ENCODE measurements at places on chromosomes 6 and 20. TPM values are rescaled to one million over a fixed set of nuclear protein-coding genes. Genes with fewer than 3 reads are reported as not detected.

GRCh38 chr20:48826883-48827771, 672 bp downstream of the PREX1 start:
- DNase-seq: no peak

DNA sequence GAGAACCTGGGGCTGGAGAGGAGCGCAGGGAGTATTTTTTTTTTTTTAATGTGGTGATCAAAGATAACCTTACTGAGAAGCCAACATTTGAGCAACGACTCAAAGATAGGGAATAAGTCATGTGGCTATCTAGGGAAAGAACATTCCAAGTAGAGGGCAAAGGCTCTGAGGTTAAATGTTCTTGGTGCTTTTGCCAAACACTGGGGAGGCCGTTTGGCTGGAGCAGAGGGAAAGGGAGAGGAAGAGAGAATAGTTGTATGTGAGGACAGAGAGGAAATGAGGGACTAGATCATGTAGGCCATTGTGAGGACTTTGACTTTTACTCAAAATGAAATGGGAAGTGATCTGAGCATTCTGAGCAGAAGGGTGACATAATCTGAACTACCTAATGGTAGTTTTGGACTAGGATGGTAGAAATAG, 27.8 kb downstream of the ACSS2 start:
- DNase-seq: no peak

NRSN2 gene
- 37.6 TPM for total RNA-seq

GSTA3 gene
- not detected for total RNA-seq

GRCh38 chr6:100166956-100167355, 172.9 kb upstream of the MCHR2 start:
- no peak for DNase-seq

GRCh38 chr20:23371496-23371895, 9.5 kb downstream of the GZF1 start:
- DNase-seq: no peak

- no peak for DNase-seq
Observed at GRCh38 chr6:49027644-49028043, 435.4 kb downstream of the MMUT start.

VIP gene
- total RNA-seq: 0.29 TPM

DNA sequence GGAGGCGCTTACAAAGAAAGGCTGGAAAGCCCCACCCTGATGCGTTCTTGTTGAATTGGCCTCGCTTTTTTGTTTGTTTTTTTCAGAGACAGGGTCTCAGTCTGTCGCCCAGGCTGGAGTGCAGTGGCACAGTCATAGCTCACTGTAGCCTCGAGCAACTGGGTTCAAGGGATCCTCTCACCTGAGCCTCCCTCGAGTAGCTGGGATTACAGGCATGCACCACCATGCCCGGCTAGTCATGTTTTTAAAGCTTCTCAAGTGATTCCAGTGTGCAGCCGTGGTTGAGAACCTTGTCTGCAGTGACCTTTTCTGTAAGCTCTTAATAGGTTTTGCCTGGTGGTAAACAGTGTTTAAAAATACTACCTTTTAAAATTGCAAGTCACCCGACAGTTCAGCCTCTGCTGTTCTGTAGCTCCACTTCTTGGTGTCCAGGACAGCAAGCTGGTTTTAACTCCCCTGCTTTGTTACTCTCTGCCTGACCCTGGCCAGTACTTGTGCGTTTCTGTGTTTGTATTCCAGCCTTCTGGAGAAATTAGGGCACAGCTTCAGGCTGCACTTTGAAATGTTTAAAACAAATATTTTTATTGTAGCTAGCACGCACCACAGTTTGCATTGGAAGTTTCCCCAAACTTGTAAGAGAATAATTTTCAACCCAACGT, 54.4 kb downstream of the KDM1B start:
- no peak for DNase-seq

DNA sequence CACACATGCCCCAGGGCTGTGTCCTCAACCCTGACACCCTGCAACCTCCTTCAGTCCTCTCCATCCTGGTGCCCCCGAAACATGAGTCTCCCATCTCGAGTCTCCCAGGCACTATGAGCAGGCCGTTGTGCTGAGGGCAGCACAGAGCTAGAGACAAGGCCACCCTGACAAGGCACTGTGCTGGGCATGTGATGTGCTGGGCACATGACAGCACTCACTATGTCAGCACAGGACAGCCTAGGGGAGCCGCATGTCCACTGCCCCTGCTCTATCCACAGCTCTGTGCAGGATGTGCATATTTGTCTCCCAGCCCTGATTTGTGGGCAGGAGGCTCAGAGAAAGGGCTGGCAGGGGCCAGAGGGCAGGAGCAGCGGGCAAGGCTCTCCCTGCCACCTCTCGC, 362.1 kb upstream of the AGPAT4 start:
- no peak for DNase-seq

DNA sequence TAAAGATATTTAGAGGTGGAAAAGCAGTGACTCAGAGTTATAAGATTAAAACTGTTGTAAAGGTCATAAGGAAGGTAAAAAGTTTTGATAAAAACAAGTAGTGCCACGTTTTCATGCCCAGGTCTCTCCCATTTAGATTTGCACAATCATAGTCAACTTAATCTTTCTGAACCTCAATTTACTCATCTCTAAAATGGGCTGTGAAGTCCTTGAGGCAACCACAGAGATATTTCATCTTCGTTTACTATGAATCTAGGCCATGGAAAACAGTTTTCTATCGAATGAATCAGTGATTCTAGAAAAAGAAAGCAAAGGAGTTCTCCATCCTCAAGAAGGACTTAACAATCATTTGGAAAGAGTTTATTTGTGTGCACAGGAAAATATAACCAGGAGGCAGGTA, 190.2 kb downstream of the EDN1 start:
- DNase-seq: no peak

CCDC170 gene
- 0.58 TPM for total RNA-seq

DNA sequence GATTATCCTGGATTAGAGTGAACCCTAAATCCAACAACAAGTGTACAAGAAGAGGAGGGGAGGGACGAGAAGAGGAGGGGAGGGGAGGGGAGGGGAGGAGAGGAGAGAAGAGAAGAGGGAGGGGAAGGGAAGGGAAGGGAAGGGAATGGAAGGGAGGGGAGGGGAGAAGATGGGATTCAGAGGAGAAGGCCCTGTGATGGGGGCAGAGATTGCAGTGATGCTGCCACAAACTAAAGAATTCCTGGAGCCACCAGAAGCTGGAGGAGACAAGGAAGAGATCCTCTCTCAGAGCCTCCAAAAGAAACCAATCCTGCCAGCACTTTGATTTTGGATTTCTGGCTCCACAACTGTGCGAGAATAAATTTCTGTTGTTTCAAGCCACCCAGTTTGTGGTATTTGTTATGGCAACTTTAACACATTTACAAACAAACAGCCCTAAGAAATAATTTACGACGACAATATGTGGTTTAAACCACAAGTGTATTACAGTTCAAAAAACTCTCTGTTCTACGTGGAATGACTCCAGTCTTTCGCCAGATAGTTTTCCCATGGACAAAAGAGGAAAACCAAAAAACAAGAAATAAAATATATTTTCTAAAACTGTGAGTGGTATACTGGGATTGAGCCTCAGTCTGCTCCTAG, 235.4 kb downstream of the HDGFL1 start:
- no peak for DNase-seq

- no peak for DNase-seq
Observed at GRCh38 chr6:31725502-31726350, 2.6 kb downstream of the MPIG6B start.

GRCh38 chr20:17666481-17666880, 15.6 kb downstream of the RRBP1 start:
- DNase-seq: no peak

DNA sequence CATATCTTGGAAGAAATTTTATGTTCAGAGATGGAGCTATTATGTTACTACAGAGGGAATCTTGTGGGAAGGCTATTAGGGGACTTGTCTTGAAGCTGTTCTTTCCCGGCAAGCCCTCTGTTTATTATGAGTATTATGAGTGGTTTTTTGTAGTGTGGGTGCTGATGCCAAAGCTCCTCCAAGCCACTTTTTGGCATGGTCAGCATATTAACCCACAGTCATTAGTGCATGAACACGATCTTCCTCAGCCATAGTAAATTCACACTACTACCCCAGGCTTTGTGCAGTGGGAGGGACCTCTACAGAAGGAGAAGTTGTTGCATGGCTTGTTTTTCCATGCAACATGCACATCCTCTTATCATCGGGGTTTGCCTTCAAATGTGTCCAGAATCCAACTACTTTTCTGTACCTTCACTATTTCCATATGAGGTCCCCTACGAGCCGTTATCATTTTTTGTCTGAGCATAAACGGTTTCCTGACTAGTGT, 6.5 kb upstream of the BMP6 start:
- no peak for DNase-seq

DNA sequence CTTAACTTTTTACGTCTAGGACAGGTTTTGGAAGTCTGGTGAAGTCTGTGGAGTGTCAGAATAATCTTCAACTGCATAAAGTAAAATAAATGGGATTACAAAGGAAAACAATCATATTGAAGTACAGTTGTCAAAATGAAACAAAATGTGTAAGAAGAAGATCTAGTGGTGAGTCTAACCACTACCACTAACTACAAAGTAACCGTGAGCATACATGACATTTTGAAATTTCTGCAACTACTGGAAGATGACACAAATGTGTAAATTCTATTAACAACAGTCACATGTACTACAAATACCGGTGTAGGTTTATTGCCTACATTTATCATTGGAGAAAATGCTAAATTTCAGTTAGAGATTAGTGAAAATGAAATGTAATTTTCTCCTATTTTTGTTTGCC, 29.7 kb downstream of the VPS52 start:
- DNase-seq: no peak

GRCh38 chr6:73293331-73293730, 30.3 kb upstream of the KHDC1 start:
- no peak for DNase-seq

- DNase-seq: no peak
Observed at GRCh38 chr20:57417051-57417689, 26.0 kb downstream of the RBM38 start.
